ENCODE measurements at places on chromosomes 3 and 15. TPM values are rescaled to one million over a fixed set of nuclear protein-coding genes. Genes with fewer than 3 reads are reported as not detected.

- no peak for DNase-seq
Observed at GRCh38 chr3:95752199-95752598, 1062.2 kb upstream of the EPHA6 start.

DNA sequence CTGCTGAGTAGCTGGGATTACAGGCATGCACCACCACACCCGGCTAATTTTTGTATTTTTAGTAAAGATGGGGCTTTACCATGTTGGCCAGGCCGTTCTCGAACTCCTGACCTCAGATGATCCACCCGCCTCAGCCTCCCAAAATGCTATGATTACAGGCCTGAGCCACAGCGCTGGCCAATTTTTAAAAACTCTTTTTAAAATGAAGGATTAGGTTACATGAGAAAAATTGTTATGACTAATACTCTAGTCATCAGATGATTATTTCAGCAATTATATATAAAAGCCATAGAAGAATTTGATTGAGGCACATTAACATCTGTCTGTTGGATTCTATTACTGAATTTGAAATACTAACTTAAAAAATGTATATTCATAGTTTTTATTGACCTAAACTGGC lies 134.1 kb upstream of the MNS1 start:
- DNase-seq, result peak; percentile 42

SLCO2A1 gene
- 0.39 TPM for total RNA-seq

FAM107A gene
- total RNA-seq, result not detected
